H9 (cell line): ENCODE measurements at places on chromosomes 3 and 15.

GRCh38 chr3:41705893-41706292, 256.0 kb downstream of the ULK4 start:
- peaks cover 3% of the 10 kb centered on the region; the same call in 1 of the 3 replicates for H3K36me3 ChIP-seq
- no peak overlapping the region for H3K27ac ChIP-seq
- no peak for DNase-seq

GRCh38 chr3:129482721-129483120, 42.7 kb downstream of the IFT122 start:
- no peak overlapping the region for H3K27ac ChIP-seq
- peaks cover 8% of the 10 kb centered on the region for H3K36me3 ChIP-seq
- no peak overlapping the region for H3K4me3 ChIP-seq

- H3K27ac ChIP-seq = no peak overlapping the region
- DNase-seq = no peak
- peaks cover 7% of the 10 kb centered on the region for H3K4me1 ChIP-seq
- H3K36me3 ChIP-seq = no peaks in the 10 kb centered on the region
Observed at GRCh38 chr3:39540162-39540921, 72.9 kb downstream of the MOBP start.

GRCh38 chr3:32419742-32420125, 28.1 kb downstream of the CMTM7 start:
- no peaks in the 10 kb centered on the region for H3K27me3 ChIP-seq
- H3K4me1 ChIP-seq = peaks cover 5% of the 10 kb centered on the region; the same call in 1 of the 2 replicates
- H3K27ac ChIP-seq = peak overlapping the region; percentile 59
- H3K4me3 ChIP-seq = no peak overlapping the region
- peaks cover 13% of the 10 kb centered on the region for H3K36me3 ChIP-seq

GRCh38 chr15:89647191-89647851, 7.9 kb downstream of the KIF7 start:
- H3K4me3 ChIP-seq = peak overlapping the region; percentile 41; the same call in 1 of the 3 replicates
- H3K27me3 ChIP-seq = no peaks in the 10 kb centered on the region
- DNase-seq = peak; percentile 89
- H3K27ac ChIP-seq = no peak overlapping the region
- no peaks in the 10 kb centered on the region for H3K4me1 ChIP-seq
- peaks cover 63% of the 10 kb centered on the region for H3K36me3 ChIP-seq

GRCh38 chr15:60363087-60363549, 34.7 kb downstream of the ANXA2 start:
- H3K36me3 ChIP-seq = peaks cover 2% of the 10 kb centered on the region; the same call in 1 of the 3 replicates
- H3K27me3 ChIP-seq = no peaks in the 10 kb centered on the region
- H3K4me1 ChIP-seq = no peaks in the 10 kb centered on the region
- DNase-seq = no peak

GRCh38 chr15:74295800-74296199, 59.7 kb downstream of the CCDC33 start:
- H3K36me3 ChIP-seq = no peaks in the 10 kb centered on the region
- no peak for DNase-seq
- H3K4me1 ChIP-seq = peaks cover 6% of the 10 kb centered on the region; the same call in 1 of the 2 replicates
- peaks cover under 1% of the 10 kb centered on the region; the same call in 1 of the 2 replicates for H3K27me3 ChIP-seq

- H3K27me3 ChIP-seq = no peaks in the 10 kb centered on the region
- no peak for DNase-seq
- no peaks in the 10 kb centered on the region for H3K4me1 ChIP-seq
- peaks cover 13% of the 10 kb centered on the region for H3K36me3 ChIP-seq
Observed at GRCh38 chr3:36512555-36512954, 132.3 kb downstream of the STAC start.

GRCh38 chr3:77939726-77940125, 899.8 kb downstream of the ROBO2 start:
- DNase-seq = no peak
- no peak overlapping the region for H3K4me3 ChIP-seq
- H3K27ac ChIP-seq = no peak overlapping the region
- H3K4me1 ChIP-seq = no peaks in the 10 kb centered on the region

- no peak overlapping the region for H3K4me3 ChIP-seq
- H3K4me1 ChIP-seq = no peaks in the 10 kb centered on the region
- H3K36me3 ChIP-seq = no peaks in the 10 kb centered on the region
- no peak overlapping the region for H3K27ac ChIP-seq
- H3K27me3 ChIP-seq = no peaks in the 10 kb centered on the region
Observed at GRCh38 chr15:97482521-97482920, 478.0 kb upstream of the ARRDC4 start.

GRCh38 chr3:73055583-73055982, 5.9 kb upstream of the EBLN2 start:
- H3K36me3 ChIP-seq = peaks cover 23% of the 10 kb centered on the region
- no peaks in the 10 kb centered on the region for H3K4me1 ChIP-seq
- peak; percentile 32 for DNase-seq
- H3K27ac ChIP-seq = no peak overlapping the region
- H3K27me3 ChIP-seq = no peaks in the 10 kb centered on the region

GRCh38 chr3:195030791-195031321, 240.1 kb downstream of the XXYLT1 start:
- H3K36me3 ChIP-seq = no peaks in the 10 kb centered on the region
- H3K27me3 ChIP-seq = no peaks in the 10 kb centered on the region
- H3K4me3 ChIP-seq = no peak overlapping the region

GRCh38 chr3:107781253-107781652, 258.5 kb downstream of the BBX start:
- no peaks in the 10 kb centered on the region for H3K27me3 ChIP-seq
- H3K4me3 ChIP-seq = no peak overlapping the region
- DNase-seq = no peak
- no peaks in the 10 kb centered on the region for H3K4me1 ChIP-seq
- peaks cover 5% of the 10 kb centered on the region; the same call in 1 of the 3 replicates for H3K36me3 ChIP-seq

GRCh38 chr3:39191111-39191510, 1.3 kb downstream of the XIRP1 start:
- peak; percentile 28 for DNase-seq
- H3K4me1 ChIP-seq = peaks cover 4% of the 10 kb centered on the region; the same call in 1 of the 2 replicates
- H3K27ac ChIP-seq = no peak overlapping the region
- H3K27me3 ChIP-seq = no peaks in the 10 kb centered on the region

- no peak overlapping the region for H3K4me3 ChIP-seq
- no peak overlapping the region for H3K27ac ChIP-seq
- H3K36me3 ChIP-seq = peaks cover 3% of the 10 kb centered on the region
- no peak for DNase-seq
Observed at GRCh38 chr3:116873142-116873541, 163.6 kb downstream of the TUSC7 start.

- H3K27ac ChIP-seq = no peak overlapping the region
- no peak overlapping the region for H3K4me3 ChIP-seq
- no peaks in the 10 kb centered on the region for H3K36me3 ChIP-seq
- no peaks in the 10 kb centered on the region for H3K4me1 ChIP-seq
- DNase-seq = no peak
- H3K27me3 ChIP-seq = no peaks in the 10 kb centered on the region
Observed at GRCh38 chr3:79729096-79729495, 38.7 kb downstream of the ROBO1 start.

- no peak for DNase-seq
- no peaks in the 10 kb centered on the region; the same call in 1 of the 2 replicates for H3K36me3 ChIP-seq
- no peak overlapping the region for H3K27ac ChIP-seq
- no peaks in the 10 kb centered on the region for H3K4me1 ChIP-seq
- no peak overlapping the region for H3K4me3 ChIP-seq
Observed at GRCh38 chr3:52085681-52086282, 29.4 kb upstream of the DUSP7 start.

- no peak overlapping the region for H3K4me3 ChIP-seq
- no peaks in the 10 kb centered on the region for H3K36me3 ChIP-seq
- no peaks in the 10 kb centered on the region for H3K27me3 ChIP-seq
- H3K4me1 ChIP-seq = no peaks in the 10 kb centered on the region
- H3K27ac ChIP-seq = no peak overlapping the region
Observed at GRCh38 chr3:188573956-188574355, 420.0 kb downstream of the LPP start.

DNA sequence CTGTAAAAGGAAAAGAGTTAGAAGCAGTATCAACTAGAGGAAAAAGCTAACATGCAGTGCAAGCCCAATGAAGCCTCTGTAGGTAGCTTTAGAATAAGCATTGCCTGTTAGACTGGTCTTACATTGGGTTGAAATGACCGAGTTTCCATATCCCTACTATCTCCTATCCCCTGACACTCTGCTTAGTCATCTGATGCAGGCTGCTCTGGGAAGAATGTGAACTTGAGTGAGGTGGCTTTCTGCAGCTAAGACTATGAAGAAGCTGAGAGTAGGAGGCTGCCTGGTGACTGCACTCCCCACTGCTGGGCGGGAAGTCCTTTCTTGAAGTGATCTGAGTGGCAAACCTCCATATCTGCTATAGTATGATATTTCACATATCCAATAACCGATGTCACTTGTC, 64.7 kb downstream of the OXSM start:
- no peaks in the 10 kb centered on the region for H3K4me1 ChIP-seq
- no peak for DNase-seq
- H3K4me3 ChIP-seq = no peak overlapping the region
- H3K27ac ChIP-seq = no peak overlapping the region
- H3K27me3 ChIP-seq = no peaks in the 10 kb centered on the region

DNA sequence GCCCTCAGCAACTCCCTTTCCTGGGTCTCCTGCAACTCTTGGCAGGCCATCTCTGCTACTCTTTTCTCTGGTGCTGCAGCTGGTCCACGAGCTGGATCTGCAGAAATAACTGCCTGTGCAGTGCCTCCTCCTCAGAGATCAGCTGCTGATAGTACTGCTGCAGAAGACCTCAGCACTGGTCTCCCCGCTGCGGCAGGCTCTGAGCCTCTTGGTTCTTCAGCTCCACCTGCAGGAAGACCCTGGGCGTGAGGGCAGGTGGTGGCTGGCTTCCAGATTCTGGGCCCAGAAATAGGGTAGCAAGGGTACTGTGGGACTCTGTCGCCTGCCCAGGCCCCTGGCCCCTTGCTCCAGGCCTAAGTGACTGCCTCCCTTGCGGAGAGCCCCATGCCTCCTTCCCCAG, 79.7 kb upstream of the C2CD4B start:
- H3K36me3 ChIP-seq = no peaks in the 10 kb centered on the region
- H3K27me3 ChIP-seq = no peaks in the 10 kb centered on the region
- H3K4me3 ChIP-seq = no peak overlapping the region
- no peaks in the 10 kb centered on the region for H3K4me1 ChIP-seq

DNA sequence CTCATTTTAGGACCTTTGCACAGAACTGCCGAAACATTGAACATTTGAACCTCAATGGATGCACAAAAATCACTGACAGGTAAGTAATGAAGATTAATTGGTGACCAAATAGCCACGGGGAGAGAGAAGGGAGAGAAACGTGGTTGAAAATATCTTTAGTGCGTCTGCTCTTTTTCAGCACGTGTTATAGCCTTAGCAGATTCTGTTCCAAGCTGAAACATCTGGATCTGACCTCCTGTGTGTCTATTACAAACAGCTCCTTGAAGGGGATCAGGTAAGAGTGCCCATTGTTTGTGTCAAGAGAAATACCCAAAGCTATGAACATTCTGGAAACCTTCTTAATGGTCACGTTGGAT, 67.1 kb downstream of the UBP1 start:
- no peaks in the 10 kb centered on the region for H3K4me1 ChIP-seq
- H3K4me3 ChIP-seq = no peak overlapping the region
- H3K27me3 ChIP-seq = no peaks in the 10 kb centered on the region
- no peak for DNase-seq
- H3K27ac ChIP-seq = no peak overlapping the region

DNA sequence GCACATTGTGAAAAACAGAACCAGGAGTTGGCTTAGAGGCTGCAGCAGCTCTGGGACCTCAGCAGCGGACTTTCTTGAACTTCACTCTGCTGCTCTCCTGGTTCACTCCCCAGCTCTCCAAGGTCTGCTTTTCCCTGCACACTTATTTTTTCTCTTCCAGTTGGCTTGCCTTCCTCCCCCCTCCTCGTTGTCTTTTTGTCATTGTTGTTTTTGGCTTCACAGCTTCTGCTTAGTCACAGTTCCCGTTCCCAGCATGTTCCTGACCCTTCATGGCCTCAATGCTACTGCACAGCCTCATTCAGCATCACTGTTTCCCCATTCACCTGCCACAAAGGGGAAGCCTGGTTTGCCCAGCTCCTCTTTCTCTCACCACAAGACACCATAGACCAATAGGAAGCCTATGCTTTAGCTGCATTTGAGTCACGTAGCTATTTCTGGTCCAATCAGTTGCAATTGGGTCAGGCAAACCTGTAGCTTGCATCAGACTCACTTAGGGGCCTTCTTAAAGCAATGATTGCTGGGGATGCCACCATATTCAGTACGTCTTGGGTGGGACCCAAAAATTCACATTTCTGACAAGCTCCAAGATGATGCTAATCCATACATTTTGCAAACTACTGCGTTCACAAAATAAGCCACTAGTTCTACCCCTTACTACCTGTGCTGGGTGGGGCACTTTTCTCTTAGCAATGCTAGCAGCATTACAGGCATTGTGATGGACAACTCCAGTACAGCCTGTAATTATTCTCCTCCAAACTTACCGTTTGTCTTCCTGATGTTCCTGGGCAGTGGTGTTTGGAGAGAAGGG, 7.8 kb upstream of the SUMF1 start:
- H3K4me3 ChIP-seq = no peak overlapping the region
- no peak overlapping the region for H3K27ac ChIP-seq
- peaks cover 3% of the 10 kb centered on the region; the same call in 1 of the 2 replicates for H3K4me1 ChIP-seq
- no peak for DNase-seq
- H3K36me3 ChIP-seq = no peaks in the 10 kb centered on the region
- H3K27me3 ChIP-seq = no peaks in the 10 kb centered on the region

DNA sequence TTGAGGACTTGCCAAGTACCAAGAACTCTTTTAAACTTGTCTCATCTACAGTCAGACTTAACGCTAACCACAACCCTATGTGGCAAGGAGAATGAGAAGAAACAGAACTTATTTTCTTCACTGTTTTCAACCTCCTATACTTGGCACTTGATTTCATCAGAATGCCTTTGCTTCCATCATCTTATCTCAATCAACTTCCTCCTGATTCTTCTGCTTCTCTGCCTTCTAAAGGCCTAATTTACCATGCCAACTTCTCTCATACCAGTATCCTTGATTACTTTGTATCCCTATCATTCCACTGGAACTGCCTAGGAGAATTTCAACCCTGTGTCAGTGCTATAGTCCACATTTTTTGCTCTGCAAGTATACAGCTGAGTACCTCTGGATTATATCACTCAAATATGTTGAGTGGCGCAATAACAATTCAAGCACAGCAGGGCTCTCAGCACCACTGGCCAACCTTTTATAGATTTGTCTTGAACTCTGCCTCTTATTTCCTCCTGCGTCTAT, 413.6 kb downstream of the ROBO1 start:
- H3K36me3 ChIP-seq = no peaks in the 10 kb centered on the region
- DNase-seq = no peak
- H3K27me3 ChIP-seq = no peaks in the 10 kb centered on the region
- H3K4me3 ChIP-seq = no peak overlapping the region
- H3K27ac ChIP-seq = no peak overlapping the region

GRCh38 chr3:76311941-76312340, 526.6 kb upstream of the ZNF717 start:
- no peak overlapping the region for H3K4me3 ChIP-seq
- no peaks in the 10 kb centered on the region for H3K4me1 ChIP-seq
- DNase-seq = no peak

- no peak overlapping the region for H3K27ac ChIP-seq
- H3K4me3 ChIP-seq = no peak overlapping the region
- peak; percentile 27 for DNase-seq
- H3K36me3 ChIP-seq = no peaks in the 10 kb centered on the region
- H3K4me1 ChIP-seq = no peaks in the 10 kb centered on the region
Observed at GRCh38 chr3:153785901-153786300, 335.3 kb upstream of the ARHGEF26 start.
